Fibroblast of skin of right quadriceps (primary cell): ENCODE measurements at places on chromosomes 5 and 9.

GRCh38 chr5:54942064-54942778, 43.2 kb downstream of the ESM1 start:
- DNase-seq = no peak

DNA sequence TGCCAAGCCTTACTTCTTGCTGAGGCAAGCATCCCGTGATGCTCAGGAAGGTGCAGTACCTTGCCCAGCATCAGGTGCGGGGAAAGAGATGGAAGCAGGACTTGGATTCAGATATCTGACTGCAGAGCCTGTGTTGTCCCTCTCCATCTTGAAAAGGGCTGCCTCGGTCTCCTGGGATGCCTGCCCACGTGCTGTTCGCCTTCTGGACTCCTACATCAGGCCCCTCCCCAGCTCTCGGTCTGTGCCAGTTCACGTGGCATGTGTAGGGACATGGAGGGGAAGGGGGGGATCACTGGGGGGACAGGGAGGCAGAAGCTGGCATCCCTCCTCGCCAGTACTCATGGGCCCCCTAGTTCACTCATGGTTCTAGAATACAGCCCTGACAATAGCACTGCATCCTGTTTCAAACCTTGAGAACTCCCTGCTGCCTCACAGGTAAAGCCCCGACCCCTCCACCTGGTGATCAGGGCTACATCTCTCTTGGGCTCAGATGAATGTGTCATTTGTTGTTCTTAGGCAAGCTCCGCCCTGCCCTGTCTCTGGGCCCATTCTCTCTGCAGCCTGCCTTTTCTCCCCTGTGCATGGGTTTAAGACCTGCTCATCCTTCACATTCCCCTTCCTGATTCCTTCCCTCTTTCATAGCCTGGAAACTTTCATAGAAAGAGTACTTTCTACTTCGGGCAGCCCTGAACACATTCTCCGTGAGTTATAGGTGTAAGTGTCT, 38.9 kb upstream of the SLC25A51 start:
- no peak for DNase-seq

- DNase-seq = no peak
These were observed 17.6 kb downstream of the FLT4 start for GRCh38 chr5:180631549-180632383.

DNA sequence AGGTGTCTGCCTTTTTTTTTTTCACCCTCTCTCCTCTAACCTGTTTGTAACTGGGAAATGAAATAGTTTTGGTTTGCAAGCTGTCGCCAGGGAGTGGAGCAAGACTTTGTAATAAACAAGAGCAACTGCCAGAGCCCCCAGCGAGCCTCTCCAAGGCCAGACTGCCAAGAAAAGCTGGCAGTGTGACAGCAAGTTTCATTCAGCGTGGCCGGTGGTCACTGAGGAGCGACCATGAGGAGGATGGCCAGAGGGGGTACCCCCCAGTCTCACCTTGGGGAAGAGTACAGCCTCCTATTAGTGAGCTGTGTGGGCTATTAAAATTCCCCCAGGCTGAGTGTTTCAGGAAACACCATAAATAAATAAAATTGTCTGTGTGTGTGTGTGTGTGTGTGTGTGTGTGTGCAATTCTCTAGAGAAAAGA, 49.9 kb downstream of the ZFAND5 start:
- DNase-seq = peak; percentile 54

DNA sequence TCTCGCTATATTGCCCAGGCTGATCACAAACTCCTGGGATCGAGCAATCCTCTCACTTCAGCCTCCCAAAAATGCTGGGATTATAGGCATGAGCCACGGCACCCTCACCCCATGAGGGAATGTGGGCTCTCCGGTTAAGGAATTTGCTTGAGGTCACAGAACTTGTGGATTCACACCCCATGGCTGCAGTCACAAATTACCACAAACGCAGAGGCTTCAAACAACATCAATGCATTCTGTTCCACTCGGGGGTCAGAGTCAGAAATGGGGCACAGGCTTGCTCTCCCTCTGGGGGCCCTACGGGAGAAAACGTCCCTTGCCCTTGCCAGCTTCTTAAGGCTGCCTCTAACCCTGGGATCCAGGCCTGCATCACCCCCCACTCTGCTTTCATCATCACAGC, 12.2 kb upstream of the SPINK4 start:
- no peak for DNase-seq

GRCh38 chr5:132386644-132387286, 17.3 kb downstream of the SLC22A5 start:
- peak; percentile 66 for DNase-seq

DNA sequence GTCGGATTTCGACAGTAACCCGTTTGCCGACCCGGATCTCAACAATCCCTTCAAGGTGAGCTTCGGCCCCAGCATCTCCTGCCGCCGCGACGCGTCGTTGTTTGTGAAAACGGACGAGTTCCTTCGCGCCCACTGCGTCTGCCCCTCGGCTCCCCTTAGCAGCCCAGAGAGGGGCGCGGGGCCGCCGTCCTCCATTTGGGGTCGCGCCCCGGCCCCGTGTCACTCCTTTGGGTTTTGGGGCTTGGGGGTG, 182 bp downstream of the SCAMP1 start:
- no peak for DNase-seq

- DNase-seq = no peak
These were observed 17.9 kb downstream of the FGD3 start for GRCh38 chr9:92965061-92965758.

DNA sequence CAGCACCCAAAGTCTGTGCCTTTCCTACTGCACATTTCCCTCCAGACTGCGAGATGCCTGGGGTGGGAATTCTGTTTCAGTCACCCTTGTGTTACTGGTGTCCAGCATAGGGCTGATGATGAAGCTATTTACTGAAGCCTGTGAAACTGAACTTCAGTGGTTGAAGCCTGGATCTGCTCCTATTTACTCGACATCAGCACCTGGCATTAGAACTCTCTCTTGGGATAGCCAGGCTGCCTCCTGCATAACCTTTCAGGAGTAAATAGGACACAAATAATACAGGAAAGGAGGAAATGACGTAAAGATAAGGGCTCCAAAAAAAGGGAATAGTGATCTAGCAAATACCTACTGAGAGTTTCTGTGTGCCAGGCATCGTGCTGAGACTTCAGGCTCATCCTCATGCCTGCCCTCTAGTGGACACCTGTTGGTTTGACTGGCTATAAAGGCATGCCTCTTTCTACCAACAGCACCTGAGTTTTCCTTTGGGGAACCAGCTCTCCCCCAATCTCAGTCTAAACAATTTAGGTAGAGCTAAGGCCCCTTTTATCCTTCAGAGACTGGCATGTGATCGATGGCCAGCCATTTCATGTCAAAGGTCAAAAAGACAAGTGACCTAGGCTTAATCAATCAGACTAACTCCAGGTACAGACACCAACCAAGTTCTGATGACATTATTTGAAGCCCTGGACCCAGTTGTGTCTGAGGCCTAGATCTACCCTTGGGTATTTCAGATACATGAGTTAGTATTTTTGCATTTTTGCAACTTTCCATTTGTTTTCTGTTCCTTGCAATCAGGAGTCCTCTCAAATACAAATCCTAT, 192.1 kb upstream of the TRIM32 start:
- no peak for DNase-seq

DNA sequence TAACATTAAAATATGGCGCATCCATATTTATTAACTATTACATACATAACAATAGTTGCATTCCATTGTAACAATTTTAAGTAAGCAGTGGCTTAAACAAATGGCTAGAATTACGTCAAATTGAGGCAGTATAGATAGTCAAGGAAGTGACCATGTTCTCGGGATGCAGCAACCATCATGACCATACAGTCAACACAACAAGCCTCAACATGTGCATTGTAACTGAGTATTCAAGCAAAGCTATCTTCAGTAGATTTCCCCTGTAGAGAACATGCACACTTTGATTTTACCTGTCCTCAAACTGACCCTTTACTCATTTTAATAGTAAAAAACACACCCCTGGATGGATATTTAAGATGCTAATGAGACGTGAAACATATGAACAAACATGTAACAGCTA, 356.4 kb downstream of the HINT1 start:
- no peak for DNase-seq

GRCh38 chr5:139745132-139745799, 50.3 kb upstream of the PSD2 start:
- peak; percentile 94 for DNase-seq

DNA sequence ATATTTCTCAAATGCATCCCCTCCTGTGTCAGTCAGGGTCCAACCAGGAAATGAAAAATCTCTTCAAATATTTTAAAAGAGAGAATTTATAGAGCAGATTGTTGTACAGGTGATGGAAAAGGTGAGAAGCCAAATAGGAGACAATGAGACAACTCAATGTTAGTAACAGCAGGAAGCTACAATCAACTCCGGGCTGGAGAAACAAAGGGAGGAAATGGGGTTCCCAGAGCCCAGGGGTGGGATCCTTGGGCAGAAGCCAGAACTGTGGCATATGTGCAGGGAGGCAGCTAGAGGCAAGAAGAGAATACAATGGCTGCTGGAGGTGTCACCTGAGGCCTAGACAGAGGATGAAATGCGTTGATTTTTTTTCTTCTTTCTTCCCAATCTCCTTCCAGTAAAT, 361.8 kb upstream of the ACTBL2 start:
- no peak for DNase-seq

DNA sequence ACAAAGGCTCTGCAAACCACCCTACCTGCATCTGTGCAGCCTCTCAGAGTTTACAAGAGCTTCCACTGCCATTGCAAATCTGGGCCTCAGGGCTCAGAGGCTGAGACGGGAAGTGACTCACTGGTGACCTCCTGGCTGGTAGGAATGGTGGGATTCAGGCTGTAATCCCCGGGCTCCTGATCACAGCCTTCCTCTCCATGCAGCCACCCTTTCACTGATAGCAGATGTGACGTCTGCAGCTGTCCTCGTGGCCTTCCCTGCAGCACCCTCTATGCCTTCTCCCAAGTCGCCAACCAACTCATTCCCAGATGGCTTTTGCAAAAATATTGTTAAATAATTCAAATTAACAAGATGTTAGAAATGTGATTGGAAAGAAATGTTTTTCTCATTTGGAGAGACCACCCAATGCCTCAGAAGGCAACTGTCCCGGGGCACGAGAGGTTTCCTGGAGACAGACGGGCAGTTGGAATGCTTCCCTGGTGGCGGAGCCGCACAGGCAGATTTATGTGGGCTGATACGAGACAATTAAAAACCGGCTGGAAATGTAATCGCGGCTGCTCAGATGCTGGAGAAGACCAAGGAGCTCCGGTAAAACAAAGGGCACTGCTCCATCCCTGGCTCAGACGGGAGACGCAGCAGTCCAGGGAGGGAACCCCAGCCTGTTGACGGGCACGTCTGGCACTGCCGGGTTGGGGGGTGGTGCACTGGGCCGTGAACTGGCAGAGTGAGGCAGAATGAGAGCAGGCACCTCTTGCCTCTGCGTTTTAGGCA, 34.4 kb upstream of the SLC25A51 start:
- DNase-seq = peak; percentile 90

DNA sequence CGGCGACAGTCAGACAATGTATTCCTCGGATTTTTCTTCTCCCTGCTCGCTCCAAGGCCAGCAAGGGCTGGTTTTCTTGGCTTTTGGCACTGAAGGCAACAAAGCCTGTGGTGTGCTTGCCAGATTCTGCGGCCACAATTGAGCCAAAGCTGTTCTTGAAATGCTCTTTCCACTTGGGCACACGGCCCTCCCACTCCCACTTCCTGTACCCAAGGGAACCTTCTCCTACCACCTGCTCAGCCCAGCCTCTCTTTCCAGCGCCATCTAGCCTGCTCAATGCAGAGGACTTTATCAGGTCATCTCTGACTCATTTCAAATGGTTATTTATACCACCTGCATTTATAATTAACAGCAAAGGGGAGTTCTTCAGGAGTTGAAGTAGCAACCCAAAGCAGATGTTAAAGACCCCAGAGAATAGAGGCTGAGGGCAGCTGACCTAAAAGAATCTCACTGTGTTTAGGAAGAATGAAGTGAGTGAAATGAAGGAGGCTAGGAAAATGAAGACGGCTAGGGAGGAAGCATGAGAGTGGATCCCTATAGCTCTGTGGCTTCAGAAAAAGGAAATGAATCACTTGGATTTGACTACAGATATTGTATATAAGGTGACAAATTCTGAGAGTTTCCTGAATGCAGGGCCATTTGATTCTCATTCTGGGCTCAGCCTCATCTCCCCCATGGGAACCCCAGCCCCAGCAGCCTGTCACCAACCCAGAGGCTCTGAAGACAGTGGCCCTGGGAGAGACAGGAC, 439.0 kb downstream of the ENC1 start:
- peak; percentile 55 for DNase-seq

DNA sequence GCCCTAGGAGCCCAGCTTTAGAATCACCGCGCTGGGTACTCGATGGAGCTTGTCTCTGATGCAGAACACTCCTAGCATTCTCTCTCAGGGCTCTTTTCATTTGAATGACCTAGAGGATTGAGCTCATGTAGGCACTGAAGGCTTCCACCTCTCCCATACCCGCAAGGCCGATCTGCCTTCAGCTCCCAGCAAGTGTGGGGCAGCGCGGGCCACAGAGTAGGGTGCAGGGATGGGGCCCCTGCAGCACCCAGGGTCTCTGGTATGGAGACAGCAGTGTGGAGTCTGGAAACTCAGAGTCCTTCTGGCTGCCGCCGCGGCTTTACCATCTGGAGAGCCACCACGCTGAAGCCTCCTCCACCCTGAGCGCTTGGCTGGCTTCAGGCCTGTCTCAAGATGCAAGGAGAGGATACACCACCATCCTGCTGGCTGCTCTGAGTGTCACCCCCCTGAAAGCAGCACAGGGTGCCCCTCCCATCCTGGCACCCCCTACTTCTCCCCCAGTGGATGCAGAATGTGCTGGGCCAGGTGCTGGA, 12.9 kb downstream of the STKLD1 start:
- DNase-seq = no peak

DNA sequence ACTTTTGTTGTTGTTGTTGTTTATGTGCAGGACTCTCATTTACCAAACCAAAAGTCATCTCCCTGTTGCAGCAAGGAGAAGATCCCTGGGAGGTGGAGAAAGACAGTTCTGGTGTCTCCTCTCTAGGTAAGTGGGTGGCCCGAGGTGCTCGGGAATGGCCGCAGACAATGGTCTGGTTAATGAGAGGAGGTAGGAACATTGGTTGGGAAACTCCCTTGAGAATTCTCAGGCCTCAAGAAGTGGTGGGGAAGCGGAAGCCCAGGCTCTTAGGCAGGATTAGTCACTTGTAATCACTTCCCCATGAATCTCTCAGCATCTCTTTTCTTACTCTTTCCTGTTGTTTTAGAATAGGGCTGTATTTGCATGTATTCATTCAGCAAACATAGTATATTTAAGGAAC, 7.2 kb downstream of the ZNF354B start:
- DNase-seq = no peak

DNA sequence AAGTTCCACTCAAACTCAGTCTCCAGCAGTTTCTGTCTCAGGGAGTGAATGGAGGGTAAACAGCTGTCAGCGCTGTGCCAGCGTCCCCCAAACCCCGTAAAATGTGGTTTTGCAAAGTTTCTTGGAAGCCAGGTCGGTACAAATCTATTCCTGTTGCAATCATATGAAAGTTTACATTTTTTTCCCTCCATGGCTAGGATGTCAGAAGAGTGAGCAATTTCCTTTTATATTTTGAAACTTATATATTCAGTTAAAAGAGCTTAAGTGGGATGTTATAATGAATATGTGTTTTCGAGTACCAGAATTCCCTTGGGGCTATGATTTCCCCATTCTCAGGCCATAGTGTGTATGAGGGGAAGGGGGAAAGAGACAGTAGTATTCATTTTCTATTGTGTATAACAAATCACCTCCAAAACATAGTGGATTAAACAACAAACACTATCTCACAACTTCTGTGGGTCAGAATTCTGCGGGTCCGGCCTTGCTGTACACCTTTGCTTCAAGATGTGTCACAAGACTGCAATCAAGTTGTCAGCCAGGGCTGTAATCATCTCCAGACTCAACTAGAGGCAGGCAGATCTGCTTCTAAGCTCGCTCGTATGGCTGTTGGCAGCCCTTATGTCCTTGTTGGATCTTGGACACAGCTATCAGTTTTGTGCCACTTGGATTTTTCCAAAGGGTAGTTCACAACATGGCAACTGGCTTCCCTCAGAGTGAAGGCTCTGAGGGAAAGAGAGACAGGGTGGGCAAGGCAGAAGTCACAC, 107.4 kb downstream of the SNX18 start:
- peak; percentile 93 for DNase-seq
